ENCODE measurements at places on chromosomes 16 and 17.

- DNase-seq: no peak
Measured at GRCh38 chr17:77893144-77894044, 65.1 kb upstream of the TNRC6C start.

DNA sequence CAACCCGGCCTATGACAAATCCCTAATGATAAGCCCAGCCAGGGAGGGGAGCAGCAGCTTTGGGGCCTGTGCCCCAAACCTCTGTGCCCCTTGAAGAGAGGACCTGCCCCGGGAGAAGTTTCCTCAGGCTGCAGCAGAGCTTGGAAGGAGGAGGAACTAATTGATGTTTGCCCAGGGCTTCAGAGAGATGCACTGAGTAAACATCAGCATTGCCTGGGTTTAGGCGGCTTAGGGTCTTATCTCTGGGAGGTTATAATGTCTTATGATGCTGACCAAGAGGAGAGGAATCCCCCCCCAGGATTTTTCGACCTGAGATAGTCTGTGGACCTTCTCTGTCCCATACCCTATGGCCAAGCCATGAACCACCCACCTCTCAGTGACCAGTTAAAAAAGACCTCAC, 148.7 kb upstream of the SDK2 start:
- DNase-seq: no peak

GRCh38 chr17:62907961-62908360, 58.1 kb upstream of the TANC2 start:
- DNase-seq: no peak

- DNase-seq: peak; percentile 55
Measured at GRCh38 chr16:85330694-85331188, 218.5 kb upstream of the CIBAR2 start.

DNA sequence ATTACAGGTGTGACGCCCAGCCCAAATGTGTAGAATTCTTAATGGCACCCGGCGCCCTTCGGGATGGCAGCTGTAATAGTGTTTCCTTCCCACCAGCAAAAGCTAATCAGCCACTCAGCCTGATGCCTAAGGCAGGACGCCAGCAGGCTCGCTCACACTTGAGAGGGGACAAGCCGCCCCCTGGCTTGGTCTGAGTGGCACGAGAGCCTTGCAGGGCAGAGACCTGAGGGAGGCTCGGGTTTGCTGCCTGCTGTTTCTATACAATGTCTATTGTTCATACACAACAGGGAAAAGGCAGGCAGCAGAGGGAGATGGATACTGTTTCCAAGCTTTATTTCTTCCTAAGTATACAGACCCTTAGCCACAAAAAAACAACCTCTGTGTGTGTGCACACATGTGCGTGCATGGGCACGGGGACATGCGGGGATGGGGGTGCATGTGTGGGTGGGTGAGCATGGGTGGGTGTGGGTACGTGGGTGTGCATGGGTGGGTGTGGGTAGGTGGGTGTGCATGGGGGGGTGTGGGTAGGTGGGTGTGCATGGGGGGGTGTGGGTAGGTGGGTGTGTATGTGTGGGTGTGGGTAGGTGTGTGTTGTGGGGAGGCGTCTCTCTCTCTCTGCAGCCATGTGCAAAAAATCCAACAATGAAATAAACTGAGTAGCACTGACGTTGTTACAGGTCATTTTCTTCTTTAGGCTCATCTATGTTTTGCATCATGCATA, 10.0 kb downstream of the SLC38A8 start:
- DNase-seq: no peak

- no peak for DNase-seq
Measured at GRCh38 chr16:48462106-48462740, 77.0 kb upstream of the SIAH1 start.

DNA sequence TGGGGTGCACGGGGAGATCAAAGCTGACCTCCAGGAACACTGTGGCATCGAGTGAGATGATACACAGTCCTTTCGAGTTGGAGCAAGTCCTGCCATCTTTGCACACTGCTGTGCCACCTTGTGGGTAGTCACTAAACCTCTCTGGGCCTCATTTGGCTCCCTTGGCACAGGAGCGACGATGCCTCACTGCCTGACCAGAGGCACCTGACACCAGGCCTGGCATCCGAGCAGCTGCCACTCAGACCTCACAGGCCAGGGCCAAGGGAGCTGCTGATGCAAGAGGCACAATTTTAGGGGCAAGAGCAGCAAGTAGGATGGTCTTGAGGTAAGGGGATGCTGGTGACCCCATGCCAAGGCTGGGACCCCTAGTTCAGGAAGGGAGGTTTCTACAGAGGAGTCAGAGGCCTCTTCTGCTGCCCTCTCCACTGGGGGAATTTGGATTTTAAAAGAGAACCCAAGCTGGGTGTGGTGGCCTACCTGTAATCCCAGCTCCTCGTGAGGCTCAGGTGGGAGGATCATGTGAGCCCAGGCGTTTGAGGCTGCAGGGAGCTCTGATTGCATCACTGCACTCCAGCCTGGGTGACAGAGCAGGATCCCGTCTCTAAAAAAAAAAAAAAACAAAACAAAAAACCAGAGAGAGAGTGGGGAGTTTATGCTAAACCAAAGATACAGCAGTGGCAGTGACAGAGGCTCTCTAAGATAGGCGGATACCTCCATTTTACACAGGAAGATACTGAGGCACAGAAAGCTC, 6.7 kb upstream of the ADGRG1 start:
- no peak for DNase-seq

DNA sequence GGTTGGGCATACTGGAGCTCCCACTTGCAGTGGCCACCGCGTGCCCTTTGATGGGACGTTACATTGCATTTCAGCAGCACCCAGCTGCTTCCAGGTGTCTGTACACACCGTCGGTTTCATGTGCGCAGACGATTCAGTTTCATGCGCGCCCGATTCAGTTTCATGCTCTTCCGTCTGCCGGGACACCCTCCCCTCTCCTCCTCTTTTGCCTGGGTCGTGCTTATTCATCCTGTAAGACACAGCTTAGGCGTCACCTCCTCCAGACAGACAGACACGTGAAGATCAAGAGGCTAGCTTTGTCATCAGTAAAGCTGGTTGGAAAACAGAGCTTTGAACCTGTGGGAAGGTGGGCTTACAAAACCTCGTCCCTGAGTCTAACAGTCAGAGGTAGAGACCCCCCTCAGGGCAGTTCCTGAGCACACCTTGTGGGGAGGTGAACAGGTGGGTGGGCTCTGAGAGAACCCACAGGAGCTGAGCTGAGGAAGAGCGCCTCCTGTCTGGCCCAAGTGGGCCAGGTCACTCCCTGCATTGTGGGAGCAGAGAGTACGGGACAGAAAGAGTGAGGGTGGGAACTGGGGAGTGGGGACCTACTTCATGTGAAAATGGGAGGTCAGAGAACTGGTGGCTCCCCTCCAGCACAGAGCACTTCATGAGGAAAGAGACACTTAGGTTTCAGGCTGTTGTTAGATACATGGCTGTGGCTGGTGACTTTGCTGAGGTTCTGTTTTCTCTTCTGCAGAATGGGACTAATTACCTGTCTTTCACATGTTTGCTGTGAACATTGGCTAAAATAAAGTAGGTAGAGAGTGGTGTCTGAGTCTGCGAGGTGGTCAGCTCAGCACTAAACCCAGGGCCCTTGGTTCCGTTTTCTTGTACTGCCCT, 122.1 kb downstream of the SNX29 start:
- peak; percentile 51 for DNase-seq

- DNase-seq: no peak
Measured at GRCh38 chr17:43587647-43588046, 41.5 kb upstream of the ETV4 start.

DNA sequence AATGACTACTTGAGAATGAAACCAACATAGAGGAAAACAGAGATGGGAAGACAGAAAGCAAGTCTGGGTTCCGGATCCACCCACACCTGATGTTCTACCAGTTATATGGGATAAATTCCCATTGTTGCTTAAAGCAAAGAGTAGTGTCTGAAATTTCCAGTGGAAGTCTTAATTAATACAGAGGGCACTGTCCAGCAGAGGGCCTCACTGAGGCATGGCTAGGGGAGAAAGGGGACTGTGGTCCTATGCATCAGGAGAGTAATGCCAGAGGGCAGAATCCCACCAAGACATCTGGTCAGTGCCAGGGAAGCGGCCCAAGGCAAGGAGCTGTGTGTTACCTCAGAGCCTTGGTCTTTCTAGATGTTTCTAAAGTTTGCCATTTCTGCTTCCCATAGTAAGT, 7.5 kb upstream of the UMOD start:
- DNase-seq: no peak

GRCh38 chr16:12459391-12460063, 344.2 kb downstream of the CPPED1 start:
- no peak for DNase-seq

DNA sequence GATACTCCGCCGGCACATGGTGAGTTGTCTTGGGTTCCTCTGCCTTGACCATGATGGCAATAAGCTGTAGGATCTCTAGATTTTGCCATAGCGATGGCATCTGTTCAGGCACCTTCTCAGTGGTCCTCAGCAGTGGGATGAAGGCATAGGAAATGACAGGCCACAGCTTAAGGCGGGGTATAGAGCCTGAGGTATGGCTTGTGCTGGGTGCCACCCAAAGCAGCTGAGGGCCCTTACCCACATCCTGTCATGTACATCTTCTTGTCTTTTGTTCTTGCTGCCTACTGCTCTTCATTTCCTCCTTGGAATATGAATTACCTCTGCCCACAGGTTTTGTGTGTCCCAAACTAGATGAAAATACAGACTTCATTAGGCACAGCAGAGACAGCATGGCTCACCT, 29.5 kb downstream of the KAT7 start:
- DNase-seq: no peak

GRCh38 chr16:53055541-53056391, 975 bp downstream of the CHD9 start:
- DNase-seq: no peak

DNA sequence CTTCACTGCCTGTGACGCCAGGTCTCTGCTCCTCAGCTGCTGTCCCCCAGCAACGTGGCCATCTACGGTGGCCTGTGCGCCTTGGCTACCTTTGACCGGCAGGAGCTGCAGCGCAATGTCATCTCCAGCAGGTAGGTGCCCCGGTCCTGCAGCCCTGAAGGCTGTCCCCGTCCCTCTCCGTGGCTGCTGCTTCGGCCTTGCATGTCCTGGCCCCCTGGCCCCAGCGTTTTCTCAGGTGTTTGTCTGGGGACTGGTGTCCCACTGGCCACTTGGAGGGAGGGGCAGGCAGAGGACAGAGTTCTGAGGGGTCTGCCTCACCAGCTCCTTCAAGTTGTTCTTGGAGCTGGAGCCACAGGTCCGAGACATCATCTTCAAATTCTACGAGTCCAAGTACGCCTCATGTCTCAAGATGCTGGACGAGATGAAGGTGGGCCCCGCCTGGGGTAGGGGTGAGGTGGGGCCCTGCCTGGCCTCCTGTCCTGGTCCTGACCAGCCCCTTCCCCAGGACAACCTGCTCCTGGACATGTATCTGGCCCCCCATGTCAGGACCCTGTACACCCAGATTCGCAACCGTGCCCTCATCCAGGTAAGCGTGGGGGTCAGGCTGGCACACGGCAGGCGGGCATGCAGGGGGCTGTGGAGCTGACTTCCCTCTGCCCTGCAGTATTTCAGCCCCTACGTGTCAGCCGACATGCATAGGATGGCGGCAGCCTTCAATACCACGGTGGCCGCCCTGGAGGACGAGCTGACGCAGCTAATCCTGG, 4.4 kb downstream of the GPS1 start:
- DNase-seq: no peak

DNA sequence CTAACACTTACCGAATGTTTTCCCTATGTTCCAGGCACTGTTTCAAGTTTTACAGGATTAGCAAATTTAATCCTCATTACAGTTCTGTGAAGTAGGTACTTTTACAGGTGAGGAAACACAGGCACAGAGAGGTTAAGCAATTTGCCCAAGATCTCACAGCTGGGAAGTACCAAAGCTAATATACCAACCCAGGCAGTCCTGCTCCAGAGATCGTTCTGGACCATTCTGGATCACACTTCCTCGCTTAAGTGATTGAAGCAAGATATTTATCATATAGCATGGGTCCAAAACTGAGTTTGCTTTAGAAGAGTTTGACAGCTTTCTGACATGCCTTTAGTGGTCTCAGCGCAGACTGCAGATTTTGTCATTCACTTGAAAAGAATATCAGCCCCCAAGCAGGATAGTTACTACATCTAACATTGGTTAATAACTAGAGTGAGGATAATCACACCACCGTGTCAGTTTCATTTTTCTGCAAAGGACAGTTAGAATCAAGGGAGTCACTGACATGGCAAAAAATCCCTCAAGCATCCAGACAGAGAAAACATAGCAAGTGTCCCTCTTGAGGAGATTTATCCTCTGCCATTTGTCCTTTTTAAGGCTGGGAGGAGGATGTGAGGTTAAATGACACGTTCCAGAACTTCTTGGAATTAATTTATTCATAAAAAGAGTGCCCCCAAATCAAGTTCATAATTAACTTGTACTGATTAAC, 5.1 kb downstream of the HS3ST3B1 start:
- DNase-seq: no peak

DNA sequence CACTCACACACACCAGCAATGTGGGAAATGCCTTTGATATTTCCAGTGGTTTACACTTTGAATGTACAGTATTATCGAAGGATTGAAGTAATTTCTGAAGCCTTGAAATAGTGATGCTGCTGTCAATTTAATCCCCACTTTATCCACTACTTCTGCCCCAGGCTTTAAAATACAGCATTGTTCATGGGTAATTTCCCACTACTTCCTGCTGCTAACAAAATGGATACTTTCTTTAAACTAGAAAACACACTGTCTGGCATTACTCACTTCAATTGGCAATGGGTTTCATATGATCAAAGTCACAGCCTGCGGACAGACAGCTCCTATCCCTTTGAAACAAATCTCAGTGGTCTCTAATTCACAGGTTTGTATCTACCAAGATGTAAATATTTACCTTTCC, 292.2 kb downstream of the CDH11 start:
- no peak for DNase-seq

GRCh38 chr17:58282442-58282841, 1.7 kb upstream of the MPO start:
- DNase-seq: no peak

DNA sequence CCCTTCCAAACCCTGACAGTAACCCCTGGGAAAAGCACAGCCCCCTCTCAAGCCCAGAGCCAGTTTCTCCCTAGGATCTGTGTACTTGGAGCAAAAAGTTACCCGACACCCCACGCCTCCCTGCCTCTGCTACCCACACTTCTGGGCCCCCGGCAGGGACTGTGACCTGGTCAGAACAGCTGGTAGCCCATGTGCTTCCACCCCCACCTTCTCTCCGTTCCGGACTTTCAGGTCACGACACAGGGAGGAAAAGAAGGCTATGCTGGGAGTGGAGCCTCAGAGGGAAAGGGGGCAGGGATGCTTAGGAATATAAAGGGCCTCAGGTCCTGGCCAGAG, 6.4 kb downstream of the PPY start:
- DNase-seq: peak; percentile 64

DNA sequence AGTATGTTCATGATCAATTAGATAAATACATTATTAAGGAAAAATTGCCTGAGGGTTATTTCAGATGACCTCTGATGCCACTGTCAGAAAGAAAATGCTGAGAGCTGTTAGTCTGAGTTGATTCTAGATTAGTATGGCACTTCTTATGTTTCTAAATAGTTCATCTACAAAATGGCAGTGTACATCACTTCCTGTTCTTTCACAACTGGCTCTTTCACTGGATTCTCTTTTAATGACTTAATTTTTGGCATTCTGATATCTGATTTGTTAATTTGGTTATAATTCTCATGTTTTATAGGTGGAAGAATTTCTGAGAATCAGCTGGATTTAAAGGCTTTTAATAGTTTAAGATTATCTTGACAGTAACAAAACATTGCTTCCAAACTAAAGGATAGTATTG, 3.3 kb downstream of the TAOK1 start:
- DNase-seq: no peak

Data from right kidney (tissue), 9 donors.